ENCODE measurements at places on chromosomes 7 and 10. TPM values are rescaled to one million over a fixed set of nuclear protein-coding genes. Genes with fewer than 3 reads are reported as not detected.

DNA sequence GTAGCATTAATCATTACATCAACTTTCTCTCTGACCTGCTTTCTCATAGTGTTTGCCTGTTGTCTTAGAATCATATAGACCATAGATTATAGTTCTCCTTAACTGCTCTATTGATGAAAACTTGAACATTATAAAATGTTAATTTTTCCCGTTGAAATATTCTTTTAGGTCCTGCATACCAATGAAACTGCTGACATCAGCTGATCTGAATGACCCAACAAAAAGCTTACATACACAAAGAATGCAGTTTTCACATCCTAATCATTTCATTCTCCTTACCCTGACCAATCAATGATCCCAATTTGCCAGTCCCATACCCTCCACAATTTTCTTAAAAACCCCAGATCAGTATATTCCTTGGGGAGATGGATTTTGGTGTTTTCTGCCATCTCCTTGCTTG, 302.9 kb upstream of the MBL2 start:
- no peaks in the 10 kb centered on the region for H3K36me3 ChIP-seq
- H3K27ac ChIP-seq = no peak overlapping the region
- no peaks in the 10 kb centered on the region for H3K27me3 ChIP-seq
- H3K4me3 ChIP-seq = no peak overlapping the region

DNA sequence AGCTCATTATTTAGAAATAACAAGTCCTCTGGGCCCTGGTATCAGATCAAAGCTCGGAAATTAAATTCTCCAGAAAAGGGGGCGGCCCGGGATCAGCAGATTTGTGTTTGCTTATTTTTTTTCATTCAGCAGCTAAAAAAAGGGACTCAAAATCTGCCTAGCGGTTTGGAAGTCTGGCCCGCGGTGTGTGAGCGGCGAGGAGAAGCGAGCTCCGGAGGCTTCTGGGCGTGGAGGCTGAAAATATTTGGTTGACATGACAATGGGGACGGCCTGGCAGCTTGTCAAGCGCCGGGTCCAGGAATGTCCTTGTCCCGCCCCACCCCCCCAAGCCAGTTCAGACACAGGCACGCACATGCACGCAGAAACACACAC, 43.4 kb downstream of the FOXL3 start:
- H3K27me3 ChIP-seq = peaks cover 4% of the 10 kb centered on the region
- H3K36me3 ChIP-seq = no peaks in the 10 kb centered on the region
- H3K27ac ChIP-seq = no peak overlapping the region
- H3K4me1 ChIP-seq = peaks cover 33% of the 10 kb centered on the region

GRCh38 chr10:5404208-5405041, at the start of gene TUBAL3:
Gene TUBAL3, minus strand, starts transcription at chr10:5404828. Its CDS starts 36 bp downstream, at chr10:5404792.
- peaks cover 2% of the 10 kb centered on the region for H3K36me3 ChIP-seq
- no peak for DNase-seq
- no peak within 1 kb of the TSS for H3K27ac ChIP-seq
- H3K4me3 ChIP-seq = no peak within 1 kb of the TSS
- H3K4me1 ChIP-seq = no peaks in the 10 kb centered on the region

- H3K36me3 ChIP-seq = no peaks in the 10 kb centered on the region
- H3K4me1 ChIP-seq = no peaks in the 10 kb centered on the region
- H3K27ac ChIP-seq = no peak overlapping the region
- H3K4me3 ChIP-seq = no peak overlapping the region
- peaks cover 12% of the 10 kb centered on the region for H3K27me3 ChIP-seq
Measured at GRCh38 chr10:44888886-44889285, 22.3 kb upstream of the TMEM72 start.

- H3K36me3 ChIP-seq = peaks cover 34% of the 10 kb centered on the region
- peaks cover 48% of the 10 kb centered on the region for H3K4me1 ChIP-seq
- DNase-seq = no peak
Measured at GRCh38 chr10:125024497-125025234, 82.7 kb downstream of the ZRANB1 start.

SDK1 gene
- 39.6 TPM for total RNA-seq

DEPP1 gene
- 16.6 TPM for total RNA-seq

LAMB4 gene
- 0.12 TPM for total RNA-seq

GPR37 gene
- total RNA-seq = 6.6 TPM

- no peak overlapping the region for H3K27ac ChIP-seq
- H3K4me3 ChIP-seq = peak overlapping the region; percentile 47
- no peaks in the 10 kb centered on the region for H3K36me3 ChIP-seq
Measured at GRCh38 chr7:1664711-1665548, 5.1 kb upstream of the ELFN1 start.

DNA sequence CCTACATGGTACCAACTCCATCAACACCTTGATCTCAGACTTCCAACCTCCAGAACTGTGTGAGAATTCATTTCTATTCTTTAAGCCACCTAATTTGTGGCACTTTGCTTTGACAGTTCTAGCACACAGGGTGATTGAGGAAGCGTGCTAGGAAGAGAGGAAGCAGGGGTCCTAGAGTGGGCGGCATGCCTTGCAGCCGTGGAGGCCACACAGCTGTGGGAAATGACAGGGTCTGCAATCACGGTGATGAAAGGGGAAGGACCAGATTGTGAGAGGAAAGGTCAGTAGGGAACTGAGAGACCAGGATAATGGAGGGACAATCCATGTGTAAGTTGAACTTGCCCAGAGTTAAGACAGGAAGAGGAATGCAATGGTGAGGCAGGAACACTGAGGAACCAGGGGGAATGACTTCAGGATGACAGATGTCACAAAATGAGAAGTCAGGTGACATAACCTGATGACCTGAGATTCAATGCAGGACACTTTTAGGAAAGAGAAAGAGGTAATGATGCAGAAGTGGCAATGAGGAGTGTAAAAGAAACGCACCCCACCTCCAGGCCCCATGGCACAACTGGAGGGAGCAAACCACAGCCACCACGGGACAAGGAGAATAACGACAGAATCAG, 87.3 kb upstream of the PIK3CG start:
- no peak overlapping the region for H3K27ac ChIP-seq
- H3K36me3 ChIP-seq = no peaks in the 10 kb centered on the region
- H3K27me3 ChIP-seq = no peaks in the 10 kb centered on the region
- H3K4me3 ChIP-seq = no peak overlapping the region

SORCS1 gene
- total RNA-seq = 13.6 TPM

- H3K36me3 ChIP-seq = no peaks in the 10 kb centered on the region
- H3K27me3 ChIP-seq = peaks cover 53% of the 10 kb centered on the region
- no peaks in the 10 kb centered on the region for H3K4me1 ChIP-seq
- no peak overlapping the region for H3K27ac ChIP-seq
- no peak overlapping the region for H3K4me3 ChIP-seq
Measured at GRCh38 chr10:128934492-128934891, 532.5 kb upstream of the MGMT start.

LIPF gene
- total RNA-seq = not detected

- H3K36me3 ChIP-seq = peaks cover 19% of the 10 kb centered on the region
- no peaks in the 10 kb centered on the region for H3K27me3 ChIP-seq
- H3K4me1 ChIP-seq = peaks cover 16% of the 10 kb centered on the region
- DNase-seq = no peak
- H3K4me3 ChIP-seq = no peak overlapping the region
- peak overlapping the region; percentile 83 for H3K27ac ChIP-seq
Measured at GRCh38 chr7:105198223-105198622, 184.2 kb downstream of the KMT2E start.

GRCh38 chr7:70040970-70041766, 442.9 kb downstream of the AUTS2 start:
- H3K27me3 ChIP-seq = no peaks in the 10 kb centered on the region
- H3K36me3 ChIP-seq = no peaks in the 10 kb centered on the region
- peaks cover 18% of the 10 kb centered on the region for H3K4me1 ChIP-seq
- no peak overlapping the region for H3K27ac ChIP-seq
- H3K4me3 ChIP-seq = no peak overlapping the region

DNA sequence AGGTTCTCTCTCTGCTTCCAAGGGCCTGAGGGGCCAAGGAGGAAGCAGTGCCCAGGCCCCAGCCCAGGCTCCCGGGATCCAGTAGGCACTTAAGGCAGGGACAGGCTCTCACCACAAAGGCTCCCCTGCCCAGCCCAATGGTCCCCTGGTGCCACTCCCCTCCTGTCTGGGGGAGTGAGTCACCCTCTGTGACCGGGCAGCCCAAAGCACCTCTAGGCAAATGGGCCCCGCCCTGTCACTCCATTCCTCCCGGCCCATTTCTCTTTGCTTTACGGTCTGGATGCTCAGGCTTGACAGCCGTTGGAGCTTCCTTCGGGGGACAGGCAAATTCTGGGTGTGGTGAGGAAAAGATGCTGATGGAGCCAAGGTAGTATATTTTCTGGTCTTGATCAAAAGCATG, at the start of gene CALHM3:
Gene CALHM3, minus strand, starts transcription at position 106 of the 400 bp plus-strand sequence. CDS start 208 bp downstream, outside the sequence.
- H3K27ac ChIP-seq = no peak within 1 kb of the TSS
- no peak for DNase-seq
- peaks cover under 1% of the 10 kb centered on the region for H3K27me3 ChIP-seq
- no peaks in the 10 kb centered on the region for H3K36me3 ChIP-seq
- no peak within 1 kb of the TSS for H3K4me3 ChIP-seq

NUDT13 gene
- total RNA-seq = 3.7 TPM

GRCh38 chr7:153017223-153017622, 257.7 kb downstream of the ACTR3B start:
- DNase-seq = no peak
- no peaks in the 10 kb centered on the region for H3K4me1 ChIP-seq
- H3K4me3 ChIP-seq = no peak overlapping the region
- no peak overlapping the region for H3K27ac ChIP-seq
- H3K36me3 ChIP-seq = no peaks in the 10 kb centered on the region

DNA sequence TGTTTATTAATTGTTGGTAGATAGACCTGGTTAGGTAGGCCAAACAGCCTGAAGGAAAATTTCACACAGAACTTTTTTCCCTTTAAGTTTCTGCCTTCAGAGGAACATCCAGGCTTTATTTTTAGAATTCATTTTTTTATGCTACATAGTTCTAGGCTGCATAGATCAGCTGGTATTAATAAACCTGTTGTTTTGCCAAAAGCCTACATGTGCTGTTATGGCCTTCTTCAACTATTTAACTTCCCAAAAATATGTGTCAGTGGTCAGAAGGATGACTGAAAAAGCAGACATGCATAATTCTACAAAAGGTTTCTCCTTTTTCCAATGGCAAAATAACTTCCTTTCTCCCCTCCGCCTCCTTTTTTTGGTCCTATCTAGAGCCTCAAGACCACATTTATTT, 303.0 kb upstream of the DKK1 start:
- no peaks in the 10 kb centered on the region for H3K27me3 ChIP-seq
- H3K4me3 ChIP-seq = no peak overlapping the region
- H3K4me1 ChIP-seq = no peaks in the 10 kb centered on the region
- no peak overlapping the region for H3K27ac ChIP-seq
- no peak for DNase-seq
- H3K36me3 ChIP-seq = no peaks in the 10 kb centered on the region

DNA sequence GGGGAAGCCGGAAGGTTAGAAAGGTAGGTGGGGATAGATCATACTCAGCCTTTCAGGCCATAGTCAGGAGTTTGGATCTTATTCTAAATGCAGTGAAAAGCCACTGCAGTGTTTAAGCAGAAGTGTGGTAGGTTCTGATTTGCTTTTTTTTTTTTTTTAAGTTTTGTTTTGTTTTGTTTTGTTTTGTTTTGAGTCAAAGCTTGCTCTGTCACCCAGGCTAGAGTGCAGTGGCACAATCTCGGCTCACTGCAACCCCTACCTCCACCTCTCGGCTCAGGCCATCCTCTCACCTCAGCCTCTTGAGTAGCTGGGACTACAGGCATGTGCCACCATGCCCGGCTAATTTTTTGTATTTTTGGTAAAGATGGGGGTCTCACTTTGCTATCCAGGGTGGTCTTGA, 23.5 kb downstream of the RHOBTB1 start:
- no peaks in the 10 kb centered on the region for H3K4me1 ChIP-seq
- H3K4me3 ChIP-seq = no peak overlapping the region
- no peak for DNase-seq
- peaks cover 11% of the 10 kb centered on the region for H3K36me3 ChIP-seq
- no peak overlapping the region for H3K27ac ChIP-seq

ITPRID1 gene
- total RNA-seq = 3.1 TPM

- no peaks in the 10 kb centered on the region for H3K36me3 ChIP-seq
- H3K27ac ChIP-seq = no peak overlapping the region
- H3K27me3 ChIP-seq = no peaks in the 10 kb centered on the region
Measured at GRCh38 chr7:17159500-17160037, 138.9 kb upstream of the AHR start.

DNA sequence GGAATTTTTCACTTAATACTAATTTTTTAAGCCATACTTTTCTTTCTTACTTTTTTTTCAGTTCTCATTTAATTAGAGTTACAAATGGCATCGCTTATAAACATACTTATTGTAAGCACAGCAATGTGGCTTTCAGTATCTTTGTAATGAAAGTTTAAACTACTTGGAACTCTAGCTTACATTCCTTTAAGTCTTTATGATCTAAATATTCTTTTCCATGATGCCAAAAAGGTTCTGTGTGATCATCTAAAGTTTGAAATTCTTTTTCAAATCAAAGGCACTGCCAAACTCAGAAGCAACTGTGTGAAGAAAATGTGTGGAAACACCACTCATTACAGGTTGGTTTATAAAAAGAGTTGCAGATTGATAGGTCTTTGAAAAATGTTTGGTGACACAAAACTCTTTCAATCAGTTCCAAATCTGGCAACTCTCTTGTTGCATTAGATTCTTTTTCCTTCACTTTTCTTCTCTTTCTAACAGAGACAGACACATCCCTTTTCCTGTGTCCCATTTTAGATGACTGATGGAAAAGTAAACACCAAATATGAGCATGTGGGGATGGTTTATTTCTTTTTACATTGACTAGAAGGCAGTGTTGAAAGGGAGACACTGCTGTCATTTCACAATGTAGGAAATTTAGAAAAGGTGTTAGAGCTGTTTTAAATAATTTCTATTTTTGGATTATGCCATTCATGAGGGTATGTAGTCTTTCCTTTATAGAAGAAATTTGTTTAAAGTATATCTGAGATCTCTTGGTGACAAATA, 392.3 kb downstream of the SUGCT start:
- H3K27ac ChIP-seq = no peak overlapping the region
- no peak overlapping the region for H3K4me3 ChIP-seq
- H3K36me3 ChIP-seq = no peaks in the 10 kb centered on the region
- H3K4me1 ChIP-seq = no peaks in the 10 kb centered on the region

FAM237B gene
- not detected for total RNA-seq

MSRB2 gene
- total RNA-seq = 29.8 TPM

- no peak for DNase-seq
- no peaks in the 10 kb centered on the region for H3K4me1 ChIP-seq
- H3K27ac ChIP-seq = no peak overlapping the region
Measured at GRCh38 chr7:126760914-126761577, 491.7 kb downstream of the GRM8 start.

GRCh38 chr10:6579904-6580278, at the start of gene PRKCQ:
Gene PRKCQ, minus strand, starts transcription at chr10:6580276. Its CDS starts 65,141 bp downstream, at chr10:6515135.
- peaks cover 15% of the 10 kb centered on the region for H3K4me1 ChIP-seq
- peak within 1 kb of the TSS; percentile 90 for H3K4me3 ChIP-seq
- peak within 1 kb of the TSS; percentile 95 for H3K27ac ChIP-seq
- peaks cover 5% of the 10 kb centered on the region for H3K36me3 ChIP-seq

GRCh38 chr7:66899552-66900280, 21.3 kb upstream of the TMEM248 start:
- H3K4me1 ChIP-seq = no peaks in the 10 kb centered on the region
- no peak overlapping the region for H3K4me3 ChIP-seq
- H3K27ac ChIP-seq = no peak overlapping the region
- DNase-seq = no peak
- peaks cover 3% of the 10 kb centered on the region for H3K36me3 ChIP-seq

VSTM4 gene
- total RNA-seq = 0.40 TPM

Data from progenitor cell of endocrine pancreas (in vitro differentiated cells).